Endothelial cell of umbilical vein (primary cell): ENCODE measurements at places on chromosomes 6 and 20. TPM values are rescaled to one million over a fixed set of nuclear protein-coding genes. Genes with fewer than 3 reads are reported as not detected.

SIRPA gene
- 58.3 and 59.2 TPM in 2 replicates for total RNA-seq

REM1 gene
- total RNA-seq: not detected in 2 replicates

ISM1 gene
- not detected in 2 replicates for total RNA-seq

CCR6 gene
- total RNA-seq: not detected in 2 replicates

PLN gene
- total RNA-seq: not detected in 2 replicates

GJA10 gene
- total RNA-seq: not detected in 2 replicates

SLC22A1 gene
- not detected in 2 replicates for total RNA-seq

AIF1 gene
- not detected in 2 replicates for total RNA-seq

C6orf163 gene
- 2.2 and 2.5 TPM in 2 replicates for total RNA-seq

MMP24 gene
- 0.27 and 0.32 TPM in 2 replicates for total RNA-seq
